ENCODE measurements at places on chromosomes 2 and 18. TPM values are rescaled to one million over a fixed set of nuclear protein-coding genes. Genes with fewer than 3 reads are reported as not detected.

Gene FAM237A
- not detected for total RNA-seq

Gene UGT1A3
- not detected for total RNA-seq

Gene RAB11FIP5
- 8.9 TPM for total RNA-seq

Gene IL1RL2
- total RNA-seq, result not detected

Gene SERPINB11
- not detected for total RNA-seq

Gene TBR1
- 0.05 TPM for total RNA-seq

Gene MARCO
- total RNA-seq, result not detected

Gene ACTG2
- not detected for total RNA-seq

Gene MORN2
- 1.4 TPM for total RNA-seq

Gene ANKRD30BL
- total RNA-seq, result not detected

Gene FAM110C
- 3.3 TPM for total RNA-seq

Gene EFHD1
- total RNA-seq, result 1.1 TPM

Gene DYNAP
- not detected for total RNA-seq

Gene LIMS3
- 0.66 TPM for total RNA-seq

Gene CDKL4
- total RNA-seq, result 0.59 TPM

Gene STPG4
- 0.50 TPM for total RNA-seq

Gene SCN2A
- total RNA-seq, result 0.30 TPM

Gene STK16
- 25.1 TPM for total RNA-seq

Gene SLC5A7
- total RNA-seq, result not detected

Gene ANKRD62
- not detected for total RNA-seq

Gene CHRND
- not detected for total RNA-seq

Gene LYPD1
- total RNA-seq, result not detected

Gene RBKS
- total RNA-seq, result 0.86 TPM

Gene TEX44
- total RNA-seq, result not detected

All from T-helper 2 cell treated with Interferon-gamma antibody and Interleukin-4, amounts not matched to agents 100 ng/mL and 5 ng/mL, for 36 hours (primary cell).